NCI-H1694 treated with DMSO at 0.1 percent for 48 hours (cell line): ENCODE measurements at places on chromosomes 11 and 22.

DNA sequence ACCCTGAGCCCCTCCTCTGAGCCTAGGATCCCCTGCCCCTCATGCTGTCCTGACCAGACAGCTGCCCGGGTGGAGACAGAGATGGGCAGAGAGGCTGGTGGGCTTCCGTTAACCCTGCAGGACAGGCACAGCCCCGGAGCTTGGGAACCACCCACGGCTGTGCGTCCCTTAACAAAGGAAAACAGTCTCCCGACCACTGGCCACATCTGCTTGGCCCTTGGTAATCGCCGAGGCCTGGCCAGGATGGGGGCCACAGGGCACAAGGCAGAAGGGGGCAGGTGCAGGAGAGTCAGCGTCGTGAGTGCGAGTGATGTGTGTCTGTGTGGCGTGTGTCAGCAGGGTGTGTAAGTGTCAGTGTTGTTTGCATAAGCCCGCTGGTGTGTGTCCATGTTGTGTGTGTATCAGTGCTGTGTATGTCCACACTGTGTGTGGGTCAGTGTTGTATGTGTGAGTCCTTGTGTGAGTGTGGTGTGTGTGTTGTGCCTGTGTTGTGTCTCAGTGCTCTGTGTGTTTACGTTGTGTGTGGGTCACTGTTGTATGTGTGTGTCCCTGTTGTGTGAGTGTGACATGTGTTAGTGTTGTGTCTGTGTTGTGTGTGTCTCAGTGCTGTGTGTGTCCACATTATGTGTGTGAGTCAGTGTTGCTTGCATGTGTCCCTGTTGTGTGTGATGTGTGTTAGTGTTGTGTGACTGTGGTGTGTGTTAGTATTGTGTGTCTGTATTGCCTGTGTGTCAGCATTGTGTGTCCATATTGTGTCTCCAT is 369.5 kb downstream of the BRD1 start:
- no peak for DNase-seq

DNA sequence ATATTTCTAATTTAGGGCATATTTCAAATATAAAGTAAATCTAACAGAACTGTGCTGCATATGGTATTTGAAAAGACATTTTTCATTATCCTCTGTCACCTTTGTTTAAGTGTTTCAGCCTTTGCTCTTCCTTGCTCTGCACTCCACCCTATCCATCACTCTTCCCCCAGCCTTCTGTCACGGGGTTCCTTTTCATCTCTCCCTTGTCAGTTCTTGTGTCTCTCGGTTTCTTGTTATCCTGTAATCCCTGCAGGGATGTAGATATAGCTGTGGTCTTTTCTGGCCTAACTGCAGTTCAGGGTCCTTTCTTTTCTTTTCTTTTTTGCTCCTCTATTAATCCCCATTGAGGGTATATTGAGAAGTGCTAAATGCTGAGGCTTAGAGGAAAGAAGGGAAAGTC is 261.9 kb downstream of the DCDC1 start:
- peak; percentile 26 for DNase-seq

GRCh38 chr11:103420593-103420992 is 311.4 kb downstream of the DYNC2H1 start:
- no peak for DNase-seq

DNA sequence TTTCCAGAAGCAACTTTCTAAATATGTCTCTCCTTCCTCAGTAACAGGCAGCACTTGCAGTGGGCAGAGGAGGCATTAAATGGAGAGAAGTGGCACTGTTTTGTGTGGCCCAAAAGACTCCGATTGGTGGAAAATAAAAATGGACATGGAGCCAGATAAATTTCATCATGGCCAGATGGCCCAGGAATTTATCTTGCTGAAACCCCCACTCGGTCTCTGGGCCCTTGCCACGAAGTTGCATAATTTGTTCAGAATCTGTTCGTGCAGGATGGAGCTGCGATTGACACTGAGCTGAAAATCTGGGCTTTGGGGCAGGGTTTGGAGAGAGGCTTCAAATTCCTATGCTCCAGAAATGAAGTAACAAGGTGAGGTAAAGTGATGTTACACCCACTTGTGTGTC is 65.5 kb downstream of the C11orf91 start:
- peak; percentile 2 for DNase-seq

DNA sequence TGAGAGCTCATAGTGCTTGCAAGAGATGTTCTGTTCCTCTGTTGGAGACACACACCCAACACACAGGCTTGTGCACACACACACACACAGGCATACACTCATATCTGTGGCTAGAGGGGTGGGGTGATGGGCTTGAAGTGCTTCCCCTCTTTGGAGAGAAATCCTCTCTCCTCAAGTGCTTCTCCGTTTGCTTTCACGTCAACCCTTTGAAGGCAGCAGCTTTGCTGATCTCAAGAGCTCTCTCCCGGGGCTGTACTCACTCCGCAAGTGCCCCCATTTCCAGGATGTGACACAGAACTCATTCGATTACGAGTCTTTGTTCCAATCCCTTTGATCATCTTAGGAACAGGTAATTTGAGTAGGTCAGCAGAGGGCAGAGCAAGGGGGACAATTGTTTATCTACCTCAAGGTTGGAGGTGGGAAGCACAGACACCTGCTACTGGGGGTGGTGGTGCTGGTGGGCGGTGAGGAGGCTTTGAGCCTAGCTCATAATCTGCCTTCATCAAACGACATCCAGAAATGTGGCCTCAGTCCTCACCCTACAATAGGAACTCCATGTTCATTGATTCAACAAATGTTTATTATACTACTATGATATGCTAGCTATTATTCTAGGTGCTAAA is 529.8 kb upstream of the CADM1 start:
- DNase-seq: no peak

GRCh38 chr22:27247701-27248434 is 553.7 kb downstream of the MN1 start:
- DNase-seq: no peak

- DNase-seq: no peak
These were observed 63.4 kb downstream of the GALNT18 start for GRCh38 chr11:11558396-11558795.

DNA sequence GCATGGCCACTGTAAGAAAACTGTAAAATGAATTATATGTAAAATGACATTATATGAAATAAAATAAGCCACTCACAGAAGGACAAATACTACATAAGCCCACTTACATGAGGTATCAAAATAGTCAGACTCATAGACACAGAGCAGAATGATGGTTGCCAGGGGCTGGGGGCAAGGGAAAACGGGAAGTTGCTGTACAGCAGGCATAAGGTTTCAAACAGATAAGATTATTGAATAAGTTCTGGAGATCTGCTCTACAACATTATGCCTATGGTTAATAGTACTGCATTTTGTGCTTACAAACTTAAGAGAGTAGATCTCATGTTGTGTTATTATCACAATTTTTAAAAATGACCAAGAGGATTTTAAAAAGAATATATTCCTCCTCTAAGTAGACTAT is 32.7 kb upstream of the HEPHL1 start:
- no peak for DNase-seq

- no peak for DNase-seq
These were observed 45.2 kb upstream of the PRSS23 start for GRCh38 chr11:86755146-86755545.

GRCh38 chr11:60951606-60951903 is 421 bp downstream of the SLC15A3 start:
- no peak for DNase-seq

- peak; percentile 42 for DNase-seq
These were observed 18.6 kb downstream of the RSPH14 start for GRCh38 chr22:23122992-23123803.

DNA sequence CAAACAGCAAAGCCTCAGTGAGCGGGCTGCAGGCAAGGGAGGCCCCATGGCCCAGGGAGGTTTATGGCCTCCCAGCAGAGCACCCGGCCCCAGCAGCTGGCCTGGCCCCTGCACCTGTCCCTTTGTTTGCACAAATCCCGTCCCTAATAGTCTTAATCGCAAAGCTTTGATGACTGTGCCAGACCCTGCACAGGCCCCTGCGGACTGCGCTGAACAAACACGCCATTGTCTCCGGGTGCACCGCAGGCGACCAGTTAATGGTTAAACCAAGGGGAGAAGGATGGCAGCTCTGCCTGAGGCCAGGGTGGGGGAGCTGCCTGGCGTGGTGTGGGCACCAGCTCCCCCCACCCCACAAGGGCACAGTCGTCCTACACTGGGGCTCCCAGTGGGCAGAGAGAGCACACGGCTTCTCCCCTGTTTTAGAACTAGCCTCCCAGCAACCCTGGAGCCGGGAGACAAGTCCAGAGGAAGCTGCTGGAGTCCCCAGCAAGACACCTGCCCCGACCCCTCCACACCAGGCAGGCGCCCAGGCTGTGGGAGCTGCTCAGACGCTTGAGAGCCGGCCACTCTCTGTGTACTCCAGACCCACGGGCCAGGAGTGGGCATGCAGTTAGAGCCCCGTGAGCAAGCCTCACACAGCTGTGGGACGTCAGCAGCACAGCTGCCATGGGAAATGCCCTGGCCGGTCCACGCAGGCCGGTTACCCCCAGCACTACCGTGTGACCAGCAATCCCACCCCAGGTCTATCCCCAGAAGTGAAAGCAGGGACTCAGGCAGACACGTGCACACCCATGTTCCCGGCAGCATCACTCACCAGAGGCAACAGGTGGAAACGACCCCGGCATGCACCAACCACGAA is 39.7 kb upstream of the TH start:
- DNase-seq: no peak

DNA sequence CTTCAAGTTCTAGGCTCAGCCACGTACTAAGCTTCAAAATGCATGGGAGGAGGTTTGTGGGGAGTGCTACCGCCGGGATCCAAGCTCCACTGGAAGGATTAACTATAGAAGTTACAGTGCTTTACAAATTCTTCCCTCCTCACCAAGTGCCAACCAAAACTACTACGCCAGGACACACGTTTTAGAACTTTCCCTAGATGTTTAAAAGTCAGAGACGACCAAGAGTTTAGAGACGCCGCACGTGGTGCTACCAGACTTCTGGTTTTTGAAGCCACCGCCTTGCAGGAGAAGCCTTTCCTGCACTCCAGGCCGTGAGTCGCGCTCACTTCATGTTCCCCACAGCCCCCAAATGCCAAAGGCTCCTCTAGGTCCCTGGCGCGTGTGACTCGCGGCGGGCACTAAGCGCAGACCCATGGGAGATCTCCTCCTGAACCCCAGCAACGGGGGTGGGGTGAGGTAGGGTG is 734 bp downstream of the SNU13 start:
- DNase-seq: no peak

- no peak for DNase-seq
These were observed at the start of gene MYOD1 for GRCh38 chr11:17719028-17719937. Gene MYOD1 (plus strand): TSS chr11:17719571. CDS start chr11:17719783, 212 bp downstream.

- DNase-seq: no peak
These were observed 243.7 kb downstream of the BLID start for GRCh38 chr11:121872356-121872755.

DNA sequence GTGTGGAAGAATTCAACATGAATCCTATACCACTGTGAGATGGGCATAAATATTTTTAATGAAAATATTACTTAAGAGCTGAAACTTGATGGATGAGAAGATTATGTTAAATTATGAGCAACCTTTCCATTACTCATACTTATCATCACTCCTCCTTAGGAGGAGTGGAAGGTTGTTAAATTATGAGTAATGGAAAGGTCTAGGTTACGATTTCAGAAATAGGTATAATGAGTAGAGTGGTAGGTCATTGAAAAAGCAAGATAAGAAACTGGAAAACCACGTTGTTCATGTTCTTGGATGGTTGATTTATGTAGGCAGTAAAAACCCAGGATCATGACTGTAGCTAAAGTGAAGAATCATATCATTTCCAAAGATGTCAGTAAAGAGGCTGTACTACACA is 973.2 kb upstream of the RAG2 start:
- no peak for DNase-seq

DNA sequence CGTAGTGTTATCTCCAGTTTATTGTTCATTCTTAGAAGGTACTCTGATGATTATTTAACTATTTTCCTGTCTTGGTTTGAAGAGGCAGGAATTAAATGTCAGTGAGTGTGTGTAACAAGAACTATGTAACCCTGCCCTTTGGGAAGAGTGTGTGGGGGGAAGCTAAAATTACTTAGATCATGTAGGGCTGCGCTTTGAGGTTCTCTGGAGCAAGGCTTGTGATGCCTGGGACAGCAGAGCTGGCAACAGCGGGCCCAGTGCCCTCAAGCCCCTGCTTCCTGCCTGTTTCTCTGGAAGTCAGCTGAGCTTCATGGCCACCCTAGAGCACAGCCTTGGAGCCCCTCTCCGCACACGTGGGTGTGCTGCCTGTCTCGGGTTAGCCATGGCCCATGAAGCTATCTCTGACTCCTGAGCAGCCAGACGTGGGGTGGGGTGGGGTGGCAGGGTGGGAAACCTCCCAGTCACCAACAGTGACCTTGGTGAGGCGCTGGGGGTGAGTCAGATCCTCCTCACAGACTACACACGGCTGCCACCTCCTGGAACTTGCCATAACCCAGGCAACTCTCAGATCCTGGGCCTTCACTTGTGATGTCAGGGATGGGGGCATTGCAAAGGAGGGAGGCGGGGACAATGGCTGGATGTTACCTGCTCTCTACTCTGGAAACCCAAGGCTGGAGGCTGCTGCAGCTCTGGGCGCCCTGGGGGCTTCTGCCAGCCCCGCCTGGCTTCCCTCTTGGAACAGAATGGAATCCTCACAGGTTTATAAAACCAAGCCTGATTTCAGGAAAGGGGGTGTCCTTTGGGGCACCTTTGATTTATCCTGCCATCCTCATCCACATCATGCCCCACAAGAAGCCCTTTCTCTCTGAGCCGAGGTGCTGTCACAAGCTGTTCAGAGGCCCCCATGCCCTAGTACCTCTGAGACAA is 88.6 kb downstream of the SNX19 start:
- no peak for DNase-seq

GRCh38 chr22:29719899-29720645 is at the start of gene CABP7:
Gene CABP7 (plus strand): TSS chr22:29720003. CDS start chr22:29720425, 422 bp downstream.
- no peak for DNase-seq

DNA sequence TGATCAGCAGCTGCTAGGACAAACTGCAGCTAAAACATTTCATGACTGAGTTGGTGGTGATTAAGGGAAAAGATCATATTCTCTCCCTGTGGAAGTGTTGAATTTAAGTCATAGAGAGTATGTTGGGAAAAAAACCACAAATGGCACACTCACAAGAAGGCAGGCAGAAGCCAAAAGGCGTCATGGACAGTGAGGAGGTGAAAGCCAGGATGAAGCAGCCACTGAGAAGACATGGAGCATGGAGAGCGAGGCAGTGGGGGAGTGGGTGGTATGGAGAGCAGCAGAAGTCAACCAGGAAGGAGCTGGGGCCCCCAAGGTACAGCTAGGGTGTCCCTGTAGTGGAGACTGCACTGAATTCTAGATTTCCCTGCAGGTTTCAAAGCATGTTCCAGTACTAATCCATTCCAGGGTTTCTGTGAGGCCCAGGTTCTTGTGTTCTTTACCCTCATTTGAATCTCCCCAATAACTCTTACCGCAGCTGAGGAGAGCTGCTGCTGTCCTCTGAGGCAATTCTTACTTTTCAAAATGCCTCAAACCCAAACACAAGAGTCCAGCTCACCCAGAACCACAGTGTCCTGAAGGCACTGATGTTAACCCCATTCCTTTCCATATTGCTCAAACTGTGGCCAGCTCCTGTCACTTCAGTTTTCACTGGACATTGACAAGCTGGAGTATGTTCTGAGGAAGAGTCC is 191.8 kb upstream of the E2F8 start:
- no peak for DNase-seq
